ENCODE measurements at places on chromosomes 7 and 10.

DNA sequence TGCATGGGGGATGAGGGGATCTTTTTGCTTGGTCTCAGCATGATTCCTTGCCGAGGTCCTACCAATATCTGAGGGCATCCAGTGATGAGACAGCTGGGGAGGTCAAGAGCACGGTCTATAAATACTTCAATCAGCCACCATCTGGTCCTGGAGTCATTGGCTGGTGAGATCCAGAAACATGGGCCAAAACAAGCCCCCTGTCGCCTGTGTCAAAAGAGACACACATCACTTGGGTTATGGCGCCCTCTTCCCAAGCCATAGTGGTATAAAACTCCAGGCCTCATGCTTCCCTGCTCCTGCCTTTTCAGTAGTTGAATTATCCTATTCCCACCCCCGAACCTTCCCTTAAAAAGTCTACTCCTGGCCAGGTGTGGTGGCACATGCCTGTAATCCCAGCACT, 60.9 kb downstream of the SLC35B4 start:
- peak; percentile 31 for DNase-seq

- no peak for DNase-seq
Measured at GRCh38 chr10:62054408-62054807, 152.9 kb downstream of the ARID5B start.

DNA sequence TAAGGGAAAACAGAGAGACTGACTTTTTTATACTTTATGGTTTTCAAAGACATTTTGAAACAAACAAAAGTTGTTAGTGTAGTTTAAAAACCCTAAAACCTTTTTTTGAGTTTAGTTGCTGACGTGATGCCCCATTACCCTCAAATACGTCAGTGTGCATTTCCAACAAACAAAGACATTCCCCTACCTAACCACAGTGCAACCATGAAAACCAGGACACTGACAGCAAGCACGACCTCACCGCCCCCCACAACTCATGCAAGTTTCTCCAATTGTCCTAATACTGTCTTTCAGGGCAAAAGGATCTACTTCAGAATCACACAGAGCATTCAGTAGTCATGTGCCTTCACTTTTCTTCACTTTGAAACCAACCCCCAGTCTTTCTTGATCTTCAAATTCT, 75.0 kb downstream of the WNT2 start:
- DNase-seq: no peak

DNA sequence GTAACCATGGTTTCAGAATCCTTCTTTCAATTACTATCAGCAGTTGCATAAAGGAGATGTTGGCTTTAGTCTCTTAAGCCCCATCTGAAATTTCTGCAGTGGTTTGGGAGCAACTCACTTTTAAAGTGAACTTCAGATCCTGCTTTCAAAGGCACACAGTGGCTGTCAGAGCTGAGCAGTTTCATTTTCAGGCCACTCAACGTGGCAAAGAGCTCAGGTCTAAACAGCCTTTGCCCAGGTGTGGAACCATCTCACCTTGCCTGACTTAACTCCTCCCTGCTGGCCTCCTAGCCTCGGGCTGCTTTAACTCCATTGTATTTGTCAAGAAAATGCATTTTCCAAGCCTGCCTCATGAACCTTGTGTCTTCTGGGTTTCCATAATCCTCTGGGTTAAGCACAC, 197.5 kb upstream of the KMT2E start:
- DNase-seq: no peak

All from iPS-NIHi11 (cell line).